ENCODE measurements at places on chromosomes 16 and 17. TPM values are rescaled to one million over a fixed set of nuclear protein-coding genes. Genes with fewer than 3 reads are reported as not detected.

GPR179 gene
- total RNA-seq: 0.05 TPM

PIPOX gene
- 0.35 TPM for total RNA-seq

IRX5 gene
- total RNA-seq: 1.5 TPM

FOXF1 gene
- total RNA-seq: 8.2 TPM

CAVIN1 gene
- total RNA-seq: 70.4 TPM

LUC7L3 gene
- total RNA-seq: 41.6 TPM

HOXB13 gene
- 1.9 TPM for total RNA-seq

ZNF500 gene
- total RNA-seq: 7.0 TPM

KIF22 gene
- 87.9 TPM for total RNA-seq

CASKIN1 gene
- 1.5 TPM for total RNA-seq

TMEM204 gene
- not detected for total RNA-seq

RAP1GAP2 gene
- total RNA-seq: 14.2 TPM

KLHL10 gene
- total RNA-seq: 0.05 TPM

SYNRG gene
- 6.0 TPM for total RNA-seq

TAT gene
- not detected for total RNA-seq

HOXB3 gene
- total RNA-seq: 1.4 TPM

TBC1D3K gene
- not detected for total RNA-seq

HBA2 gene
- not detected for total RNA-seq

TMUB2 gene
- 32.6 TPM for total RNA-seq

FOXC2 gene
- not detected for total RNA-seq

LMF1 gene
- total RNA-seq: 15.6 TPM

GGT6 gene
- not detected for total RNA-seq

KCNJ12 gene
- total RNA-seq: 4.3 TPM

SEPTIN12 gene
- not detected for total RNA-seq

COG4 gene
- total RNA-seq: 23.4 TPM

ZNF287 gene
- total RNA-seq: 5.4 TPM

SEC14L5 gene
- total RNA-seq: 0.12 TPM

CCL23 gene
- total RNA-seq: not detected

GCSH gene
- total RNA-seq: 29.5 TPM

GCGR gene
- total RNA-seq: 0.40 TPM

NPIPA7 gene
- total RNA-seq: 27.6 TPM

SLC13A2 gene
- not detected for total RNA-seq

TNS4 gene
- 0.32 TPM for total RNA-seq

MYH8 gene
- total RNA-seq: not detected

CCL5 gene
- not detected for total RNA-seq

TMEM235 gene
- not detected for total RNA-seq

TBC1D28 gene
- not detected for total RNA-seq

KRT20 gene
- total RNA-seq: not detected

KRTAP3-2 gene
- total RNA-seq: not detected
